MCF 10A (cell line): ENCODE measurements at places on chromosomes 12 and 14. TPM values are rescaled to one million over a fixed set of nuclear protein-coding genes. Genes with fewer than 3 reads are reported as not detected.

Gene PIANP
- not detected in 2 replicates for total RNA-seq

Gene DTX1
- not detected in 2 replicates for total RNA-seq

Gene GPR162
- not detected in 2 replicates for total RNA-seq

Gene LBHD2
- total RNA-seq = not detected in 2 replicates

Gene EPYC
- total RNA-seq = not detected in 2 replicates

Gene ASIC1
- total RNA-seq = 1.3 and 1.7 TPM in 2 replicates

Gene FGF23
- total RNA-seq = not detected in 2 replicates

Gene RNASE7
- total RNA-seq = 10.9 and 11.8 TPM in 2 replicates

Gene SLC38A4
- 0.12 TPM in 1 of 2 replicates, not detected in the other for total RNA-seq

GRCh38 chr14:101374373-101375338 lies 186.6 kb upstream of the DIO3 start:
- no peaks in the 10 kb centered on the region for H3K36me3 ChIP-seq
- H3K27ac ChIP-seq = no peak overlapping the region
- H3K27me3 ChIP-seq = peaks cover 44% of the 10 kb centered on the region
- no peak for DNase-seq
- no peak overlapping the region for H3K4me3 ChIP-seq

DNA sequence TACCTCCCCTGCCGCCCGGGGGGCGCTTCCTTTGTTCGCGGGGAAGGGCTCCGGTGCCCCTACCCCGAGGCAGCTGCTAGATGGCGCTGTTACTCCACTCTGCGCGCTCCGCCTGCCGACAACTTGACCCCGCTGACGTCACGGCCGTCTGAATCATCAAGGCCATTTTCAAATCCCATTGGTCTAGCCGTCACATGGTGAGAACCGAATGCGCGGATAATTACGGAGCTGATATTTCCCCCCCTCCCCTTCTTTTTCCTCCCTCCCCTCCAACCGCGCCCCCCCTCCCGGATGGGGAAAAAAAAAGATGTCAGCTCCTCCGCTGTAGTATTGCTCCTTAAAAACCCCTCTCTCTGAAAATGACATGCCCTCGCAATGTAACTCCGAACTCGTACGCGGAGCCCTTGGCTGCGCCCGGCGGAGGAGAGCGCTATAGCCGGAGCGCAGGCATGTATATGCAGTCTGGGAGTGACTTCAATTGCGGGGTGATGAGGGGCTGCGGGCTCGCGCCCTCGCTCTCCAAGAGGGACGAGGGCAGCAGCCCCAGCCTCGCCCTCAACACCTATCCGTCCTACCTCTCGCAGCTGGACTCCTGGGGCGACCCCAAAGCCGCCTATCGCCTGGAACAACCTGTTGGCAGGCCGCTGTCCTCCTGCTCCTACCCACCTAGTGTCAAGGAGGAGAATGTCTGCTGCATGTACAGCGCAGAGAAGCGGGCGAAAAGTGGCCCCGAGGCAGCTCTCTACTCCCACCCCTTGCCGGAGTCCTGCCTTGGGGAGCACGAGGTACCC lies at the start of gene HOXC10:
HOXC10 (plus strand) TSS at position 246 of the 791 bp plus-strand sequence; CDS start at position 360, 114 bp downstream.
- H3K27ac ChIP-seq = no peak within 1 kb of the TSS
- H3K4me1 ChIP-seq = peaks cover 20% of the 10 kb centered on the region
- H3K36me3 ChIP-seq = no peaks in the 10 kb centered on the region
- no peak within 1 kb of the TSS for H3K4me3 ChIP-seq

- peaks cover 21% of the 10 kb centered on the region for H3K4me1 ChIP-seq
- peaks cover 2% of the 10 kb centered on the region for H3K27me3 ChIP-seq
- H3K27ac ChIP-seq = peak overlapping the region; percentile 63
- H3K4me3 ChIP-seq = no peak overlapping the region
Observed at GRCh38 chr14:56145965-56146364, 27.8 kb downstream of the PELI2 start.

GRCh38 chr12:46492471-46493085 lies 120.0 kb upstream of the SLC38A2 start:
- H3K4me3 ChIP-seq = peak overlapping the region; percentile 61
- H3K4me1 ChIP-seq = peaks cover 32% of the 10 kb centered on the region
- DNase-seq = peak; percentile 88
- peaks cover 6% of the 10 kb centered on the region for H3K36me3 ChIP-seq
- H3K27me3 ChIP-seq = no peaks in the 10 kb centered on the region

DNA sequence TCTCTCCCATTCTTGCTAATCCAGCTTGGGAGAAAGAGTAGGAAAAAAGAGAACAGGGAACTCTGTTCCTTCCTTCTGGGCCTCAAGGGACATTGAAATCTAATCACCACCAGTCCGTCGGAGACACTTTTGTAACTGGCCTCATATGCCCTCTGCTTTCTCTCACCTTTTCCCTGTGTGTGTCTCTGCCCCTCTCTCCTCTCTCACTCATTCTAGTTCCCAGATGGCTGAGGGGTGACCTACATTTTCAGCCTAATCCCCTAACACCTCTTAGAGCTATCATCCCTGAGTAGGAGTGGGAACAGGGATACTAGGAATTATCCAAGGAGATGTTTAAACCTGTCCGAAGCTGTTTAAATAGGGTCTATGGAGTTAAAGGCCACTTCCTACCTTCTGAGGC lies 8.9 kb upstream of the PCK2 start:
- H3K27ac ChIP-seq = no peak overlapping the region
- H3K4me1 ChIP-seq = no peaks in the 10 kb centered on the region
- H3K27me3 ChIP-seq = peaks cover 12% of the 10 kb centered on the region
- no peak overlapping the region for H3K4me3 ChIP-seq

DNA sequence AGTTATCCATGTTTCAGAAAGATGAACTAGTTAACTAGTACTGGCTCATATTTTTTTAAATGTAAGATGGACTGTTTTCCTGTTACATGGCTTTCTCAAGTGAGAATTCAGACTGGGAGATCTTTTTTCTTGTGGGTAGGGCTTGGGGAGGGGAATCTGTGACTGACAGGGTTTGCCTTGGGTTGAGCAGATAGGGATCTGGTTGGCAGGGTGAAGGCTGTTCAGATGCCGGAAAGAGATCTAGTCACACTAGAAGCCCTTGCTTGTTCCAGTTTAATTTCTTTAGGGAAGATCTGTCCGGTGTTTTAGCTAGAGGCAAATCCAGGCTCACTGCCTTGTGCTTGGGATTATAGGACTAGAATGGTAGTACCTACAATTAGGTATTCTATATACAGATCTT lies 63.2 kb downstream of the FBXO33 start:
- H3K27me3 ChIP-seq = no peaks in the 10 kb centered on the region
- no peak overlapping the region for H3K4me3 ChIP-seq
- no peak overlapping the region for H3K27ac ChIP-seq
- H3K36me3 ChIP-seq = peaks cover 63% of the 10 kb centered on the region

- H3K27me3 ChIP-seq = peaks cover 50% of the 10 kb centered on the region
- H3K36me3 ChIP-seq = no peaks in the 10 kb centered on the region
- H3K27ac ChIP-seq = no peak overlapping the region
- no peak overlapping the region for H3K4me3 ChIP-seq
- H3K4me1 ChIP-seq = no peaks in the 10 kb centered on the region
Observed at GRCh38 chr14:93903342-93904184, 23.6 kb upstream of the FAM181A start.

- no peak for DNase-seq
- H3K36me3 ChIP-seq = no peaks in the 10 kb centered on the region
- H3K27me3 ChIP-seq = no peaks in the 10 kb centered on the region
- H3K27ac ChIP-seq = no peak overlapping the region
- H3K4me1 ChIP-seq = no peaks in the 10 kb centered on the region
Observed at GRCh38 chr14:105375635-105376057, 22.7 kb upstream of the TEX22 start.

- H3K27ac ChIP-seq = peak overlapping the region; percentile 70
- H3K4me3 ChIP-seq = no peak overlapping the region
- H3K27me3 ChIP-seq = no peaks in the 10 kb centered on the region
- peaks cover 27% of the 10 kb centered on the region for H3K4me1 ChIP-seq
Observed at GRCh38 chr12:51631591-51631990, 40.6 kb downstream of the SCN8A start.

DNA sequence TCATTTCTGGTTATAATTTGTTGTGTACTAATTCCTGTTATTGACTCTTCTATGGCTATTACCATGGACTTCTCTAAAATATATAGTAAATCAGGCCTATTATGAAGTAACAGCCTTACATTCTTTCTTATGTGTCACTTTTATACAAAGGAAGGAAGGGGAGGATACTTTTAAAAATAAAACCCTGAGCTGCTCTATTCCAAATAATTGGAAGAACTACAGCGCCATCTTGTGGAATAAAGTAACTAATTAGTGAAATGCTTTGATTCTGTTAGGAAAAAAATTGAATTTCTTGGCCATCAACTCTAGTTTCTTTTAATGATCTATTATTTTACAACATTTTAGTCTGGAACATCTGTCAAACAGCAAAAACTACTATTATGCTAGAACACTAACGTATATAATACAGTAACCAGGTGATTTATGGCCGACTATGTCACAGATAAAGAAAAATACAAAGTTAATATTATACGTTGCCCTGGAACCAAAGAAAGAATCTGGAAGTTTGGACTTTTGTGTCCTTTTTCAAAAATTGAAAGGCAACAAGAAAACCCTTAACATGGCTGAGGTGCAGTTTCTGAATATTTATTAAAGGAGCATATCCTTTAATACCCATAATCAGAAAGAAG lies 55.0 kb upstream of the NELL2 start:
- H3K27ac ChIP-seq = no peak overlapping the region
- H3K36me3 ChIP-seq = no peaks in the 10 kb centered on the region
- peak; percentile 63 for DNase-seq
- H3K4me1 ChIP-seq = no peaks in the 10 kb centered on the region
- peaks cover 50% of the 10 kb centered on the region for H3K27me3 ChIP-seq

- H3K27me3 ChIP-seq = no peaks in the 10 kb centered on the region
- no peak overlapping the region for H3K4me3 ChIP-seq
- DNase-seq = peak; percentile 96
- H3K36me3 ChIP-seq = no peaks in the 10 kb centered on the region
- H3K27ac ChIP-seq = peak overlapping the region; percentile 77
Observed at GRCh38 chr12:92745856-92746550, 43.2 kb downstream of the PLEKHG7 start.

DNA sequence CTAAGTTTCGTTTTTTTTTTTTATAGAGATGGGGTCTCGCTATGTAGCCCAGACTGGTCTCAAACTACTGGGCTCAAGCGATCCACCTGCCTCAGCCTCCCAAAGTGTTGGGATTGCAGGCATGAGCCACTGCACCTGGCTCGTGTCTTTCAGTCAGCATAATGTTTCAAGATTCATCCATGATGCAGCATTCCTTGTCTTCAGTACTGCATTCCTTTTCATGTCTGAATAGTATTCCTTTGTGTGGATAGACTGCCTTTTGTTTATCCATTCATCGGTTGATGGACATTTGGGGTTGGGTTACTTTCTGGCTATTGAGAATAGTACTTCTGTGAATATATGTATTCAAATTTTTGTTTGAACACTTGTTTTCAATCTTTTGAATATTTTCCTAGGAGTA lies 37.4 kb downstream of the HCAR2 start:
- H3K27ac ChIP-seq = no peak overlapping the region
- H3K4me1 ChIP-seq = peaks cover 8% of the 10 kb centered on the region
- H3K4me3 ChIP-seq = no peak overlapping the region
- DNase-seq = no peak
- H3K27me3 ChIP-seq = no peaks in the 10 kb centered on the region
- no peaks in the 10 kb centered on the region for H3K36me3 ChIP-seq

- H3K4me1 ChIP-seq = no peaks in the 10 kb centered on the region
- H3K27ac ChIP-seq = no peak overlapping the region
- DNase-seq = no peak
- H3K27me3 ChIP-seq = no peaks in the 10 kb centered on the region
Observed at GRCh38 chr14:105526776-105527380, 495 bp downstream of the TMEM121 start.

GRCh38 chr14:39342768-39343167 lies 89.5 kb downstream of the FBXO33 start:
- H3K27me3 ChIP-seq = no peaks in the 10 kb centered on the region
- no peak overlapping the region for H3K4me3 ChIP-seq
- peaks cover 50% of the 10 kb centered on the region for H3K36me3 ChIP-seq
- DNase-seq = no peak
- no peaks in the 10 kb centered on the region for H3K4me1 ChIP-seq

DNA sequence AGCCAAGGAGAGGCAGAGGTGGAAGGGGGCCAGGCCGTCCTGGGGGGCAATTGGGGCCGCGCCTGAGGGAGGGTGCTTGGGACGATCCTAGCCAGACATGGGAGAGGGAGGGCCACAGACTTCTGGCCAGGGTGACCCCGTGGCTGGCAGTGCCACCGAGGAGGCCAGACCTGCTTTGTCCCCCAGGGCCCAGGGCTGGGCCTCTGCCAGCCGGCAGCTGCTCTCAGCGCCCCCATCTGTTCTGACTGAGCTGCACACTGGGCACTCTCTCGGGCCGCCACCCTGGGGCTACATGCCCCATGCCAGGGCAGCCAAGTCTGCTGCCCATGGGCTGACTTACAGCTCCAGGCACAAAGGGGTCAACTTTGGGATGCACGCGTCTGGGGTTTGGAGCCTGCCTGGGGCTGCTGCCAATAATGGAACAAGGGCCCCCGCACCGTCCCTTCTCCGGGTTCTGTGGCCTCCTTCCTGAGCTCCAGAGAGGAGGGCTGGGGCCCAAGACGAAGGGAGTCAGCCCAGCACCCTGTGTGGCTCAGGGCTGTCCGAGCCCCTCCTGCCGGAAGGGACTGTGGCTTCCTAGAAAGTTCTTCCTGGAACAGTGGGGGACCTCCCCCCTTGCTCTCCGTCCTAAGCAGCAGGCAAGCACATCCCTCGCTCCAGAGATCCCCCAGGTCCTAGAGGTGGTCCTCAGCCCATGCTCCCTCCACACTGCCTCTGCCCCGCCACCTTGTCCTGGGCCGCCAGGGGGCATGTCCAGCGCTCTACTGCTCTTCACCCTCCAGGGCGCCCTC lies 1.1 kb downstream of the ADSS1 start:
- no peak for DNase-seq
- H3K4me3 ChIP-seq = peak overlapping the region; percentile 58
- H3K4me1 ChIP-seq = no peaks in the 10 kb centered on the region

GRCh38 chr12:122486805-122487426 lies 13.8 kb downstream of the ZCCHC8 start:
- H3K27ac ChIP-seq = no peak overlapping the region
- H3K4me1 ChIP-seq = no peaks in the 10 kb centered on the region
- H3K27me3 ChIP-seq = no peaks in the 10 kb centered on the region
- no peak for DNase-seq

DNA sequence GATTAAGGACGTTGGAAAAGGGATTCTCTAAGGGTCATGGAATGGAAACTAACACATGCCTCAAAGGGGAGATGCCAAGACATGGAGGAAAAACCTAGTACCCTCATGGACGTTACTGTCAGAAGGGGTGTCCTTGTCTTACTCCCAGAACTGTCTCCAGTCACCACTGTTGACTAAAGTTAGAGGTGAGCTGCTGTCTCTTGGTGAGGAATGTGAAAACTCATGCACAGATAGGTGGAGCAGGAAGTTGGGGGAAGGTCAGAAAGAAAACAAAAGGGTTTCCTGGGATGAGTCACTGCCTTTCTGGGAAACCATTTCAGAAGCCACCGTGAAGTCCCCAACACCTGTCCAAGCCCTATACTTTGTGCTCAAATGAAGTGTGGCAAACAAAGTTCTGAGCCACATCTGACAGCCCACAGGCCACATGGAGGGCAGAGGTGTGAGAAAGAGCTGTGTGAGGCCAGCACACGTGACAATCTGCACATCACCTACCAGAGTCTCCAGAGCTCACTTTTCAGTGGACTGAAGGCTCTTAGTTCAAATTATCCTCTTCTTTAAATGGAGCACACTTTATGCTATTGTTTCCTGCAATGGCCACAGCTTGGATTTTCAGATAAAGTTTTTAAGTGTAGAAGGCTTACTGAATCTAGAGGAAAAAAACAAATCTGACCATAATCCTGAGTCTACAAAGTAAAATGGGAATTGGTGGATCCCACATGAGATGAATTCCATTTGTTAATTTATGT lies 92.9 kb upstream of the EGLN3 start:
- H3K27ac ChIP-seq = peak overlapping the region; percentile 76
- peaks cover 20% of the 10 kb centered on the region for H3K4me1 ChIP-seq
- H3K4me3 ChIP-seq = no peak overlapping the region
- H3K36me3 ChIP-seq = peaks cover 10% of the 10 kb centered on the region
- DNase-seq = peak; percentile 68
- H3K27me3 ChIP-seq = no peaks in the 10 kb centered on the region
